ENCODE measurements at places on chromosomes 12 and 14.

GRCh38 chr12:120363274-120363855, 5.6 kb downstream of the MSI1 start:
- DNase-seq, result no peak

GRCh38 chr14:56886471-56887062, 76.3 kb upstream of the OTX2 start:
- DNase-seq, result no peak

GRCh38 chr14:91352053-91352452, 65.6 kb downstream of the CCDC88C start:
- DNase-seq, result no peak

DNA sequence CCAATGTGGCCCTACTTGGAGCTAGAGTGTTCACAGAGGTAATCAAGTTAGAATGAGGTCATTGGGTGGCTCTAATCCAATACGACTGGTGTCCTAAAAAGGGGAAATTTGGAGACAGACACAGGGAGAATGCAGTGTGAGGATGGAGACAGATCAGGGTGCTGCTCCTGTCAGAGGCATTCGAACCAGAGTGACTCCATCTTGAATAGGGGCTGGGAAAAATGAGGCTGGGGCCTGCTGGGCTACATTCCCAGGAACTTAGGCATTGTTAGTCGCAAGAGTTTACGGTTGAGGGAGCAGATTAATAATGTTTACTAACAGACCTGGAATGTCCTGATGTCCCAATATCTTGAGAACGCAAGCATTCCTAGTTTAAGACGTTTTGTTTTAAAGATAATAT, 20.2 kb downstream of the TNFAIP2 start:
- no peak for DNase-seq

DNA sequence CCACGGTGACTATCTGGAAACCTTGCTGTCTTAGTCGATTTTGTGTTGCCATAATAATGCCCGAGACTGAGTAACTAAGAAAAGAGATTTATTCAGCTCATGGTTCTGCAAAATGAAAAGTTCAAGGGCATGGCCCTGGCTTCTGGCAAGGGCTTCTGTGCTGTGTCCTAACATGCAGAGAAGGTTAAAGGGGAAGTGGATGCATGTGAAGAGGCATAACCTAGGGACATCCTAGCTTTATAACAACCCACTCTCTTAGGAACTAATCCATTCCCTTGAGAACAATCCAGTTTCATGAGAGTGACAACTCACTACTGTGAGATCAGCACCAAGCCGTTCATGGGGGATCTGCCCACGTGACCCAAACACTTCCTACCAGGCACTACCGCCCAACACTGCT, 11.5 kb downstream of the FLVCR2 start:
- no peak for DNase-seq

DNA sequence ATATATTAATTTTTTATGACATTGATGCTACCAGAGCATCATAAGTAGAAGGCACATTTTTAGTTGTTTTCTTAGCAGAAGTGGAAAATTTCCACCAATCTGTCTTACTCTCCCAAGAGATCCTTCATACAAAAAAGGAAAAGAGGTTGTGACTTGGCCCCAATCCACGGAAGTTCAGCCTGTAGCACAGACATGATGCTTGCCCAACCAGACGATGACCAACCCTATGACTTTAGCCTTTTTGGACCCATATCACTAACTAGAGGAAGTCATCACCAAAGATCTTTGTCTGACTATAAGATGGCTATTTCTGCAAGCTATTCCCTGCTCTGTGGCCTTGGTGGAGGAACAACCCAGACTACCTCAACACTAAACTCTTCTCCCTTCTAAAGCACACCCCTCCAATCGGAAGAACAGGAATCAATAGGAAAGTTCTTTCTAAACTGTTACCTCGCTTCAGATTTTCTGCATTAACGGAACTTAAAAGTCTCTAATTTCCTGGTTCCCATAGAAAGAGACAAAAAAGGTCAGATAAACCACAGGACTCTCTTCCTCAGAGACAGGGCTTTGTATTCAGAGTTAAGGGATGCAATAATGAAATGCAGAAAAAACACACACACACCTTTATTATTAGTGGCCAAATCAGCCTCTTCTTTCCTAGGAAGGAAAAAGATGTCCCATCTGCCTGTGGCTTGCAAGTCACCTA, 4.1 kb upstream of the RHOJ start:
- no peak for DNase-seq

- no peak for DNase-seq
Observed at GRCh38 chr12:66531766-66532165, 147.1 kb downstream of the GRIP1 start.

DNA sequence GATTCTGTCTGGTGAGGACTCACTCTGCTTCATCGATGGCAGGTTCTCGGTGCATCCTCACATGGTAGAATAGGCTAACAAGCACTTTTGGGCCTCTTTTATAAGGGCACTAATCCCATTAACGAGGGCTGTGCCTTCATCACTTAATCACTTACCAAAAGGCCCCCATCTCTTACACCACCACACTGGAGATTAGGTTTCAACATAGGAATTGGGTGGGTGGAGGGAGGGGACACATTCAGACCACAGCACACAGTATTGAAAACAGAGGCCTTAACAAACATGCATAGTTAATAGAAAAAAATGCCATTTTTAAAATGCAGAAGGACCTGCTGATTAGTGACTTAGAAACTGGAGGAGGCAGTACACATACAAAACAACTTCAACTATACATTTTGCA, 61.6 kb downstream of the SPPL3 start:
- DNase-seq, result no peak

DNA sequence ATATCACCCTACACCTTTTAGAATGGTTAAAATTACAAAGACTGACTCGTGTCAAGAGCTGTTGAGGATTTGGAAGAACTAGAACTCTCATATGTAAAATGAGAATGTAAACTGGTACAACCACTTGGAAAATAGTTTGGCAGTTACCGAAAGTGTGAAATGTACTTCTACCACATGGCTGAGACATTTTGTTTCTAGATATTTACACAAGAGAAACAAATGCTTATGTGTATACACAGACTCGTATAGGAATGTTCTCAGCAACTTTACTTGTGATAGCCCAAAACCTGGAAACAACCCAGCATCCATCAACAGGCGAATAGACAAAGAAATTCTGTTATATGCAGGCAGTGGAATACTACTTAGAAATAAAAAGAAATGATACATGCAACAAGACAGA, 103.0 kb downstream of the BRMS1L start:
- DNase-seq, result no peak

- no peak for DNase-seq
Observed at GRCh38 chr12:24591079-24591626, 357.7 kb downstream of the BCAT1 start.

DNA sequence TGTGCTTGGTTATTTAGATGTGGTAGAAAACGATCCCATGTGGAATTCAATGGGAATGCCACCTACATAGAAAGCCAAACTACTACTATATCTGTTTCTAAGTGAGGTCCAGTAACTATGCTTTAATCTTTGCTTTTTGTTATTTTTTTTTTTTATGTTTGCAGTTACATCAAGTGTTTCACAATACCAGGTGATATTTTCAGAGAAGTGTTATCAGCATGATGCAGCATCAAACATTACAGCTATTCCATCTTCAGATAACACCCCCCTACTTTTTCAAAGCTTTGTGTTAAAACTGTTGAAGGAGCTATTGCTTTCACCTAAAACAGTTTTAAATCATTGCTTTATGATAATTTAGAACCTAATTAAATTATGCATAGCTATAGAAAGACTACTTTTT, 163.8 kb upstream of the SLC16A7 start:
- DNase-seq, result no peak

GRCh38 chr12:125503128-125503527, 437.9 kb downstream of the AACS start:
- DNase-seq, result no peak

DNA sequence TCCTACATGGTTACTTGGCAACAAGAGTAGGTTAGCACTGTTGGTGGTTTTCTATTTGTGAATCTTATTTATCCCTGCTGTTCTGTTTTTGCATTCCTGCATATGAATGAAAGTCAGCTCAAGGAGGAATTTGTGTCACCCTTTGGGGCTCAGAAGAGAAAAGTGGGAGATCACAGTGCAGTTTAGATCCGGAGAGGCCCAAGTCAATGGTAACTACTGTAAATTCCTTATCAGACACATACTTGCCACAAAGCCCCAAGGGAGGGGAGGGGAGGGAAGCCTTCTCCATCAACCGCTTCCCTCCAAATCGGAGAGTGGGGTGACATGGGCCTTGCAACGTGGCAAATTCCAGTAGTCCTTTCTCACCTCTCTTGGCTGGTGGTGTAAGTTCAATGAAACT, 15.0 kb downstream of the GSG1 start:
- DNase-seq, result no peak

DNA sequence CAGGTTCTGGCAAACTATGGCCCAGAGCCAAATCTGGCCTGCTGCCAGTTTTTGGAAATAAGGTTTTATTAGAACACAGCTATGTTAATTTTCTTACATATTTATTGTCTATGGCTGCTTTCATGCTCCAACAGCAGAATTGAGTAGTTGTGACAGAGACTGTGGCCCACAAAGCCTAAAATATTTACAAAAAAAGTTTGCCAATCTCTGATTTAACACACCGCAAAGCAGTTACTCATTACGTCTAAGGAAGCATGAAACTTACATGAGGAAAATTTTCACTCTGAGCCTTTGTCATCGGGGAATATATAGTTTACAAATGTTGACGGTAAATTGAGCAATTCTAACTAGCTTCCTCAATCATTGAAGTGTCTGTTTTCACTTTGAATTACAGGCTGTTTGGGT, 96.5 kb downstream of the UNC79 start:
- DNase-seq, result no peak

GRCh38 chr12:4947253-4947652, 37.5 kb downstream of the KCNA1 start:
- DNase-seq, result no peak

DNA sequence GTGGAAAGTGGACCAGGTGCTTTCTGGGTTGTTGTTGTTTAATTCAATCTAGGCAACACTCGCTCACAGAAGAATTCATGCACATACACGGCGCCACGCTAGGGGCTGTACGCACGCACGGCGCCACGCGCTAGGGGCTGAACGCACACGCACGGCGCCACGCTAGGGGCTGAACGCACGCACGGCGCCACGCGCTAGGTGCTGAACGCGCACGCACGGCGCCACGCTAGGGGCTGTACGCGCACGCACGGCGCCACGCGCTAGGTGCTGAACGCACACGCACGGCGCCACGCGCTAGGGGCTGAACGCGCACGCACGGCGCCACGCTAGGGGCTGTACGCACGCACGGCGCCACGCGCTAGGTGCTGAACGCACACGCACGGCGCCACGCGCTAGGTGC, 54.3 kb downstream of the NINJ2 start:
- no peak for DNase-seq

DNA sequence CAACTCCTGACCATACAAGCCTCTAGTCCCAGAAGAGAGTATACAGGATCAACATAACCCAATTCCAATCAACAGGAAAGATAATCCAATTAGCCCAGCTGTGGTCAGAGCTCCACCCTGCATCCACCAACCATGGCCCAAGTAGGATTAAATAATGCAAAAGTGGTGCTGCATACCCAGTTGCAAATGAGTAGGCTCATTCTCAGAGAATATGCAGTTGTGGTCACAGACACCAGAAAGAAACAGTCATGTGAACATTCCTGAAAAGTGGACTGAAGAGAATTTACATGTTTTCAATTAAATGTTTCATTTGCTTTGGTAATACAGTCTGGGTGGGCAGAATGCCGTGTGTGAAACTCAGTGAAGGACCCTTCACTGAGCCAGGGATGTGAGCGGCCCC, 167.2 kb upstream of the BMP4 start:
- DNase-seq, result no peak

- no peak for DNase-seq
Observed at GRCh38 chr14:57139173-57139572, 129.5 kb downstream of the EXOC5 start.

DNA sequence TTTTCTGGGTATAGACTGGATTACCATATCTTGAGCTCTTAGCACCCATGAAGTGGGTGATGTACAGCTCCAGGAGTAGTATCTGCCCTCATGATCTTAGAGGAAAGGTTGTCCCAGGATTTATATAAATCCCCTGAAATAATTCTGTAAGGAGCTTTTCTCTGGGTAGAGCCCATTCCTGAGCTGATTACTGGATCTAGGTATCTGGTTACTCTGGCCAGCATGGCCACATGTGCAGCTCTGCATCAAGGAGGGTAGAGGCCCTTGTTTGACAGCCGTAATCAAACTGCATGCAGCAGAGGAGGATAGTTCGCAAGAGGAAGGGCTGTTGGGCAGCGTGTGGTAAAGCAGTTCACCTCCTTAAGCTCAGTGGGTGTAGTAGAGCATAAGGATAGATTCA, 8.5 kb downstream of the COX14 start:
- DNase-seq, result no peak

DNA sequence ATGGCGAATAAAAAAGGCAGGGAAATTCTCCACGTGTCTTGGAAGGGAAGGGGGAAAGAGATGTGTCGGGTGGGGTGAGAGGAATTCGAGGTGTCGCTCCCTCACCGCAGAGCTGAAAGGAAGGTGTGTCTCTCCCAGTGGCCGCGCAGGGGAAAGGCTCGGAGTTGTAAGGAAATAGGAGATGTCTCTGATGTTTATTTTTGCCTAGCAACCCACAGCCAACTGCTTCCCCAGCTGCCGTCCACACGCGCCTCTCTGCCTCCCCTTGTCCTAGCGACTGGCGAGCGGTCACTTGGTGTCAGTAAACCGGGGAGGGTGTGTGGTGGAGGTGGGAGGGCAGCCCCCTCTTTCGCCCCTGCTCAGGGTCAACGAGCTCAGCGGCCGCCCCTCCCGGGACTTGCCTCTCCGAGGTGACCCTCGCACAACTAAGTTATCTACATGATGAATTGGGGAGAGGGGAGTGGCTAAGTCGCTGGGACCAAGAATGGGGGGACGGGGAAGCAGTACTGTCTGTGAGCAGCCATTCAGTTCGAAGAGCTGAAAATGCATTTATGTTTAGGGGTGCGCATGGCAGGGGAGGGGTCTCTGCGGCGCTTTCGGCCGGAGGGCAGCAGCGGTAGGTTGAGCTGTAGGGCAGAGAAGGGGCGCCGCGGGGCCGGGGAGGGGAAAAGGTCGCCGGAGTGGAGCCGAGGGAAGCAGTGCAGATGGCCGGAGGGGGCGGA, 585 bp upstream of the DYRK2 start:
- no peak for DNase-seq

GRCh38 chr14:104698688-104699425, 9.4 kb downstream of the INF2 start:
- DNase-seq, result no peak

- no peak for DNase-seq
Observed at GRCh38 chr12:27123642-27124041, 41.3 kb upstream of the C12orf71 start.

- DNase-seq, result no peak
Observed at GRCh38 chr12:105120551-105120950, 13.0 kb downstream of the WASHC4 start.

DNA sequence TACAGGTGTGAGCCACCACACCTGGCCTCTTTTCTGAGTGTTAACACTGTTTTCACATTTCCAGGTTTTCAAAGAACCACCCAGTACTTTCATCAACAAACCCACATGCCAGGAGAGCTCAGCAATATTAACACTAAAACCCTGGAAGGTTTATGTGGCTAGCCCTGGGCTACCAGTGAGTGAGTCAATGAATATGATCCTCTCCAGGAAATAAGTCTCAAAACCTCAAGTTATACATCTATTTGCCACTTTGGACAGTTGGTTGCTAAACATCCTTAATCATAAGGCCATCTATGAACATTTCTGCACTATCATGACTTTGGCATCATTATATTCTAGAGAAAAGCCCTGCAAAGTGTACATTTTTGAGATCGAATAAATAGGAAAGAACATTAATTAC, 6.3 kb upstream of the CDKL1 start:
- DNase-seq, result no peak

GRCh38 chr12:122975790-122976647, 975 bp downstream of the OGFOD2 start:
- no peak for DNase-seq

Data from HS-27A (cell line).